ENCODE measurements at places on chromosomes 13 and 19. TPM values are rescaled to one million over a fixed set of nuclear protein-coding genes. Genes with fewer than 3 reads are reported as not detected.

GDF15 gene
- total RNA-seq, result 1.2 TPM

GRCh38 chr13:34207872-34208271, 389.9 kb downstream of the RFC3 start:
- DNase-seq, result no peak

DNA sequence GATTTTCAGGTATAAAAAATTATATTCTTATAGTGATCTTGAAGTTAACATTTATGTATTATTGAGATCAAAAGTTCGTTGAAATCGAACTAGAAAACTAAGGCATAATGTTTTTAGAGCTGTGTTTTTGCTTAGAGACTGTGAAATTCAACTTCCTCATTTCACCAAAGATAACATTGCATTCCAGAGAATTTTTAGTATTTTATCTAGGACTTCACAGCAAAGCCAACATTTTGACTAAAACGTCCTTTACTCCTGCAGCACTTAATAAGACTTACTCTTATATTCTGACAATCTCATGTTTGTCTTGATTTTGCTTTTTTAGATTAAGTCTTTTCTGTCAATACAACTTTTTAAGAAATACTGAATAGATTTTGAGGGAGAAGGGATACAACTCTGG, 4.7 kb downstream of the KCTD4 start:
- DNase-seq, result no peak

PSG11 gene
- total RNA-seq, result not detected

GRCh38 chr13:30466358-30466714, 600 bp upstream of the HMGB1 start:
- no peak for DNase-seq

GRCh38 chr19:2050349-2050990, 574 bp downstream of the MKNK2 start:
- DNase-seq, result no peak

GAS6 gene
- 7.7 TPM for total RNA-seq

SLC7A9 gene
- total RNA-seq, result 0.50 TPM

DNA sequence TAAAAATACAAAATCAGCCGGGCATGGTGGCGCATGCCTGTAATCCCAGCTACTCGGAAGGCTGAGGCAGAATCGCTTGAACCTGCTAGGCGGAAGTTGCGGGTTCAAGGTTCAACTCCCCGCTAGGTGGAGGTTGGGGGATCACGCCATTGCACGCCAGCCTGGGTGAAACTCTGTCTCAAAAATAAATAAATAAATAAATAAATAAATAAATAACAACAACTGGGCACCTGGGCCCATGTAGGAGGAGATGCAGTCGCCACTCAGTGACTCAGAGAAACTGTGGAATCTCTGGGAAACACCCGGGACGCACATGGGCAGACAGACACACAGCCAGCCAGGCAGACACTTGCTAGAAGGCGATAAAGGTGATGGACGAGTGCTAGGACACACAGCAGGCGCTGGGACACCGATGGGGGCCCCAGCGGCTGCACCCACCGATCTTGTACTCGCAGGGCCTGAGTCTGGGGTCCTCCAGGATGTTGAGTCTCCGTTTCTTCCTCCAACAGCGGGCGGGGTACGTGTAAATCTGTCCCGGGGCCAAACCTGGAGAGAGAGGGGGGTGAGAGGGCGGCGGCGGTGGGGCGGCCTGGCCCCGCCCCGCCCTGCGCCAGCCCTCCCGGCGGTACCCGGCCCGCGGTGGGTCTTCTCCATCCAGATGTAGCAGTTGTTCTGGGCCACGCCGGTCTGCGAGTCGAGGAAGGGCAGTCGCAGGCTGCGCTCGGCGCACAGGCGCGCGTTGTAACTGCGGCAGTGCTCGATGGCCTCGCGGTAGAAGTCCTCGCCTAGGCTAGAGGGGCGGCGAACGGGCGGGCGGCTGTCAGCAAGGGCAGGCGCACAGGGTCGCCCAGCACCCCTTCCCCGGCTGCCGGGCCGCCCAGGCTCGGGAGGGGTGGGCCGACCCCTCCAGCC, 1.8 kb downstream of the DPF1 start:
- no peak for DNase-seq

DNA sequence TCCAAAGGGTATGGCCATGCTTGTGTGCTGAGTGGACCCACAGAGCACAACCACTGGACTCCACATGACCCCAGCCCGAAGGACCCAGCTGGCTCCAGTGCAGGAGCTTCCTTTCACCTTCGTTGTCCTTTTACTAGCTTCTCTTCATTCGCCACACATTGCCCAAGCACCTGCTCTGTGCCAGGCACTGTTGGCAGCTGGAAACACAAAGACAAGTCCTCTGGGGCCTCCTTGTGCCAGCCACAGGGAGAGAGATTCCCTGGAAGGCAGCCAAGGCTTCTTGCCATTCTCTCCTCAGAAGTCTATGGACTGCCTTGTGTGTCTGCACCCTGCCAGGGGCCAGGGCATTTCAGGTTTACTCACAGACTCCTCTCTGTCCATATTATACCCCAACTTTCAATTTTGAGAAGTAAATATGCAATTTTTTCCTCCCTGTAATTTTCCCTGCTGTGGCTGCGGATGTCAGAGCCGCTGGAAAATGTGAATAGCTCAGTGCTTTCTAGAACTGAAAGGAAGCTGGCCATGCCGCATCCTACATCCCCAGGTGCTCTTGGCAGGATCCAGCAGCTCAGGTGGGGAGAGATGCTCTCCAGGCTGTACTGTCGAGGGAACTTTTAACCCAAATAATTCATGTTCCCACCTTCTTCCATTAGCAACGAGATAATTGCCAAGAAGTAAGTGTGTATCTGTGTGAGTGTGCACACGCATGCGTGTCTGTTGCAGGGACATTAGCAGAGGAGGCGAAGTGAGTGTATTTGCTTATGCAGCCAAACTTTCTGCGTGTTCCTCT, 57.2 kb downstream of the CHST8 start:
- no peak for DNase-seq

CD79A gene
- total RNA-seq, result 0.70 TPM

DNA sequence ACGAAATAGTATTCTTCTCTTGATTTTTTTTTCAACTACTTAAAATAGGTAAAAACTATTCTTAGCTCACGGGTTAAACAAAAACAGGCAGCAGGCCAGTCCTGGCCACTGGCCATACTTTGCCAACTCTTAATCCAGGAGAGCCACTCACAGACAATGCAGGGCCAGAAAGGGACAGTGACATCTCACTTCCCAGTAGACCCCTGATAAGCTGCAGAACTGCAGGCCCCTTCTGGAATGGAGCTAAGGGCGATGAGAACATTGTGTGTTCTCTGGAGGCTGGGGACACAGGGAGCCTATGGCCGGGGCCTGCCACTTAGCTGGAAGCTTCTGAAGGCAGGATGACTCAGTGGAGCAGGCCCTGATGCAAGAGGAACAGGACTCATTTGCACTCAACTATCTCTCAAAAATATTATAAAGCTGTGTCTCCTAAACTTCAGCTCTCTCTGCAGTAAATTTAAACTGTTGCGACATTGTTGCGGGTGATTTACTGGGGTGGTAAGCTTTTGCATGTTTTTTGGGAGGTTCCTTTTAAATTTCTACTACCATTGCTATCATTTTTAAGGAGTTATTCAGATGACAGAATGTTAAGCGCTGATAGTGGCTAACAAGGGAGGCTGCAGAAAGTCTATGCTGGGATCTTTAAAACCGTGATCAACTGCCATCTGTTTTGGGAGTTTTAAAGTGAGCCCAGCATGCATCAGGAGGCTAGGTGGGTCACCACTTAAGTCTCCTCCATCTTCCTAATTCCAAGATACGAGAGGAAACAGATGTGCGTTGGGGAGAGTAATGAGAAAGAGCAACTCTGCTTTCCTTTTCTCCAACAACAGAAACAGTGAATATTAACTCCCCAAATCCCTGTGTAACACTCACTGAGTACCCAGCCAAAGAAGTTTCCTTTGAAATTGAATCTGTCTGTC, 33.2 kb upstream of the KATNAL1 start:
- DNase-seq, result no peak

DNA sequence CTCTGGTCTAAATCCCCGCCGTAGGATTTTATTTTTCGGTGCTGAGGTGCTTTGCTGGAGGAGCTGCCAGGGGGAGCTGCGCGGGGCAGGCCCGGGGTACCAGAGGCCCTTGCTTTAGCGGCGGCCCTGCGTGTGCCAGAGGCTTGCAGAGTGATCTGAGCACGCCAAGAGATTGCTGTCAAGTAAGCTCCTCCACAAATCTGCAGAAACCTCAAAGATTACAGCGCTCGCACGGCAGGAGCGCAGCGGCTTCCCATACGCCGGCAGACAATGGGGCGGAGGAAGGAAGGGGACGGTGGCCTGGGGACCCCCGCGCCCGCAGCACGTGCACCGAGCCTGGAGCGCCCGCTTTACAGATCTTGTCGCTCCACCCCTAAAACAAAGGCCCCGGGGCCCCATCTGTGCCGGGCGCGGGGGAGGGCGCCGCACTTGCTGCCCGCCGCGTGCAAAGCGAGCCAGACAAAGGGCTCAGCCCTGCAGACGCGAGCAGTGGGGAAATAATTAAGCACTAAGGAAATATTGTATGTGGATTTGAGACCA, 9.1 kb upstream of the C19orf12 start:
- peak; percentile 36 for DNase-seq

- DNase-seq, result peak; percentile 15
Measured at GRCh38 chr13:94192431-94192975, 287.0 kb downstream of the DCT start.

ZNF835 gene
- 0.11 TPM for total RNA-seq

GRCh38 chr13:83568019-83568418, 314.3 kb downstream of the SLITRK1 start:
- DNase-seq, result no peak

DNA sequence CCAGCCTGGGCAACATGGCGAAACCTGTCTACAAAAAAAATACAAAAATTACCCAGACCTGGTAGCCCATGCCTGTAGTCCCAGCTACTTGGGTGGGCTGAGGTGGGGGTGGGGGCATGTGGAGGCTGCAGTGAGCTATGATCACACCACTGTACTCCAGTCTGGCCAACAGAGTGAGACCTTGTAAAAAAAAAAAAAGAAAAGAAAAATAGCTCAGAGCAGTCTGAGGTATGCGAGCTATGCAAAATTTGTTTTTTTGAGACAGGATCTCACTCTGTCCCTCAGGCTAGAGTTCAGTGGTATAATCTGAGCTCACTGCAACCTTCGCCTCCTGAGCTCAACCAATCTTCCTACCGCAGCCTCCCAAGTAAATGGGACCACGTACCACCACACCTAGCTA, 7.1 kb upstream of the TOMM40 start:
- no peak for DNase-seq

SHISA2 gene
- total RNA-seq, result 1.7 TPM

GRCh38 chr13:84460989-84461388, 578.7 kb upstream of the SLITRK1 start:
- no peak for DNase-seq

SSC5D gene
- 1.5 TPM for total RNA-seq

DNA sequence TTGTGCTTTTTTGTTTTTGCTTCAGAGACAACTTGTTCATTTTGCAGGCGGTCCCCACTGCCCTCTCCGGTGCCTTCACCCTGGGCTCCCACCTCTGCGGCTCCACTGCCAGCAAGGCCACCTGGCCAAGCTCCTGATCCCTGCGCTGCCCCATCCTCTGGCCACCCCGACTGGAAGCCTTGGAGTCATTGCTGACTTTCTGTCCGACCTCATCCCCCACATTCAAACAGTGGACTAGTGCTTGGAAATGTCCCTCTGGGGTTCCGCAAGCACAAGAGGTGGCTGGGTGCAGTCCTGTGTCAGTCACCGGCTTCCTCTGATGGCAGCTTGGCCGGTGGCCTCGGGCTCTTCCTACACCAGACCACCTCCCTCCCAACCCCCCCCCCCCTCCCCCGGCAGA, 17.0 kb downstream of the IL17D start:
- DNase-seq, result no peak

GRCh38 chr13:99601535-99601934, 100.3 kb downstream of the TM9SF2 start:
- DNase-seq, result no peak

- no peak for DNase-seq
Measured at GRCh38 chr19:42323473-42323851, 2.0 kb upstream of the MEGF8 start.

NLRP11 gene
- total RNA-seq, result not detected

NEK5 gene
- 0.12 TPM for total RNA-seq

DNA sequence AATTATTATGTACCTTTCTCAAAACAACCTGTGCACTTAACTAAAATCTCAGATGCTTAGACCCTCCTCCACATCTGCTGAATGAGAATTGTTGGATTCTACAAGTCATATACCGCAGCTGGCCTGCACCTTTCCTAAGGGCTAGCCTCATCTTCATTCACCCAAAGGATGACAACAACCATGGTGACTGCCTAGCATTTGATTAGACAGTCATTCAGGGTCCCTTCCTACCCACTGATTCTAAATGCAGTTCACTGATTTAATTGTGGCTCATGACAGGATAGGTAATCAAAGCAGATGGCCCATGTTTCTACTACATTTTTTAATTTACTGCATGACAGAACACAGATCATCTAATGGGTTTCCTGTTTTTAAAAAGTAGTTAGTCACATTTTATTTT, 551.9 kb upstream of the SLC10A2 start:
- no peak for DNase-seq

- peak; percentile 64 for DNase-seq
Measured at GRCh38 chr19:55643003-55643886, at the start of gene ZNF581. Gene ZNF581, plus strand, starts transcription at chr19:55643649. Its CDS starts 923 bp downstream, at chr19:55644572.

Data from neural crest cell (in vitro differentiated cells).